ENCODE measurements at places on chromosomes 13 and 19. TPM values are rescaled to one million over a fixed set of nuclear protein-coding genes. Genes with fewer than 3 reads are reported as not detected.
A peak's percentile ranks its signal among the peaks of the same experiment; 100 is the strongest.

GRCh38 chr19:40244579-40245317, 18.3 kb upstream of the CCNP start:
- no peak for DNase-seq

DNA sequence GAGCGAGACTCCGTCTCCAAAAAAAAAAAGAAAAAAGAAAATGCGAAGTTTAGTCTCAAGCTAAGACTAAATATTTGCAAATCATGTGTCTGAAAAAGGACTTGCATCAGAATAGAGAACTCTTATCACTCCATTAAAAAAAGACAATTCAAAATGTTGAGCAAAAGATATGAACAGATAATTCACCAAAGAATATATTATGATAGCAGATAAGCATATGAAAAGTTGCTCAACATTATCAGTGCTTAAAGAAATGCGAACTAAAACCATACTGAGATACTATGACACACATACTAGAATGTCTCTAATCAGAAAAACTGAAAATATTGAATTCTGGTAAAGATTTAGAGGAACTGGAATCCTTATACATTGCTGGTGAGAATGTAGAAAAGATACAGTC, 38.7 kb upstream of the SACS start:
- DNase-seq = no peak

- peak; percentile 93 for DNase-seq
Observed at GRCh38 chr19:38004521-38005223, 97.7 kb downstream of the SIPA1L3 start.

GRCh38 chr13:51488212-51488611, 35.4 kb upstream of the INTS6 start:
- DNase-seq = no peak

- DNase-seq = no peak
Observed at GRCh38 chr13:49652355-49653305, 24.3 kb downstream of the ARL11 start.

DNA sequence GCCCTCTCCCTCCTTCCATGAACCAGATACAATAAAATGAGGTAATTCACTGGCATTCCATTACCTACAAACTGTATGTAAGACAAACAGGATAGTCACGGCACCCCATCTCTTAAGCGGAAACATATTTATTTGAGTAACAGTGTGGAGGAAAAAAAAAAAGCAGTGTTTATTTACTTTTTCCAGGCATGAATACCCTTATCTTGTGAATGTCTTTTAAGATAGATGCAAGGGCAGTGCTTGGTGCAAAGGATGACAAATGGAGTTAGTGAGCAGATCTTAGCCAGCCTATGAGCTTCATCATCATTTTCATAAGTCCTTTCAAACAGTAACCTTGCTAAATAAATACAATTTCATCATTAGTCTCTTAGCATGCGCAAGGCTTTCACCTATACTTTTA, 1661.8 kb upstream of the SPRY2 start:
- DNase-seq = no peak

PLVAP gene
- total RNA-seq = 19.7 TPM

TJP3 gene
- not detected for total RNA-seq

NANOS3 gene
- total RNA-seq = not detected

ZNF333 gene
- total RNA-seq = 38.2 TPM

PNMA8A gene
- 5.3 TPM for total RNA-seq

OR7D2 gene
- total RNA-seq = not detected

Data from sigmoid colon (tissue), 7 donors.